Stimulated activated CD8-positive, alpha-beta memory T cell treated with anti-CD3 and anti-CD28 coated beads, Interleukin-7, amount 100 ng/mL, for 1 hour (primary cell): ENCODE measurements at places on chromosomes 5 and 9.

- DNase-seq = no peak
Observed at GRCh38 chr5:137148159-137148558, 351.0 kb downstream of the SPOCK1 start.

DNA sequence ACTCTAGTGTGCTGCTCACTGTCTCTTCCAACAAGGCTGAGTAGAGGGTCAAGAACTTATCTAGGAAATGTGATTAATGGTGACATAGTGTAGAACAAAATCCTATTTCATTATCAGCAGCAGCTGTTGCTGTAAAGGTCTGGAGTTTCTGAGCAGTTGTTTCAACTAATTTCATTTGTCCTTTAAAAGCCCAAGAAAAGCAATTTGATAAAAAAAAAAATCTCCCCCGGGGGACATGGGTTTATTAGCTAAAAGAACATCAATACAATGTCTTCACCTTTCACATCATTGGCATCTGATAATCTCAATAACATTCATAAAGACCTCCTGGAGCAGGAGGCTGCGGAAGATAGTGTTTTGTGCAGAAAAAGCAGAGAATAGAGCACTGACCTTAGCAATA, 468.1 kb downstream of the KCTD16 start:
- DNase-seq = no peak

GRCh38 chr5:2780421-2781171, 29.1 kb upstream of the IRX2 start:
- no peak for DNase-seq

- DNase-seq = no peak
Observed at GRCh38 chr9:80649496-80649895, 1039.9 kb downstream of the TLE1 start.

DNA sequence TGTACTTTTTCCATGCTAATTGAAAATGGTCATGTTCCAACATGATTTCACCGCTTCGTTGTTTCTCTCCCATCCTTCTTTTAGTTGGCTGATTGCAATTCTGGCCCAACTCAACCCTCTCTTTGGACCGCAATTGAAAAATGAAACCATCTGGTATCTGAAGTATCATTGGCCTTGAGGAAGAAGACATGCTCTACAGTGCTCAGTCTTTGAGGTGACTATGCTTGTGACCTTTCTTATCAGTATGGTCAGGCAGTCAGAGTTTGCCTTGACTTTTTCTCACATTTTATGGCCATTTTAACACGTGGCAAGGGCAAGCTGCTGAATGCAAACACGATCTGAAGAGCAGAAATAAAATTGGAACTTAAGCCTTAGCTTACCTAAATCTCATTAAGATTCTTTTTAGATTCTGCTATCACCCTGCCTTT, 36.0 kb upstream of the CREBRF start:
- DNase-seq = no peak

GRCh38 chr5:42583322-42583721, 160.1 kb downstream of the GHR start:
- DNase-seq = no peak

GRCh38 chr5:169114466-169115065, 186.4 kb downstream of the SLIT3 start:
- DNase-seq = no peak

GRCh38 chr5:33857037-33857436, 34.8 kb downstream of the ADAMTS12 start:
- no peak for DNase-seq

- DNase-seq = no peak
Observed at GRCh38 chr5:158264264-158264663, 405.3 kb upstream of the CLINT1 start.

GRCh38 chr9:98009936-98010335, 26.8 kb downstream of the ANP32B start:
- DNase-seq = no peak

DNA sequence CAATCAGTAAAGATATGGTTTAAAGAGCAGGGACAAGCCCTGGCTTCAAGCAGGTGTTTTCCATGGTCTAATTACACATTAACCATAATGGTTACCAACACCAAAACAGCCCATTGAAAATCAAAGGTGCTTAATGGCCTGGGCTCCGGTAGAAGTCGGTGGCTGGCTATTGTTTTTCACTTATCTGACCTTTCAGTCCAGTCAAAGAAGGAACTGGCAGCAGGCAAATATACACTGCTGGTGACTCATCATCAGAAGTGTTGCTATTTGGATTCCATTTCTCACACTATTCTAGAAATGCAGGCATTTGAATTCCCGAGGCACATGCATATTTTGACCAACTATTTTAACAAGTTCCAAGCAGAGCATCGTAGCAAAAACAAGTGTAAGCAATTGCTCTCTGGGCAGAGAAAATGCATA, 26.3 kb upstream of the GABRP start:
- no peak for DNase-seq

DNA sequence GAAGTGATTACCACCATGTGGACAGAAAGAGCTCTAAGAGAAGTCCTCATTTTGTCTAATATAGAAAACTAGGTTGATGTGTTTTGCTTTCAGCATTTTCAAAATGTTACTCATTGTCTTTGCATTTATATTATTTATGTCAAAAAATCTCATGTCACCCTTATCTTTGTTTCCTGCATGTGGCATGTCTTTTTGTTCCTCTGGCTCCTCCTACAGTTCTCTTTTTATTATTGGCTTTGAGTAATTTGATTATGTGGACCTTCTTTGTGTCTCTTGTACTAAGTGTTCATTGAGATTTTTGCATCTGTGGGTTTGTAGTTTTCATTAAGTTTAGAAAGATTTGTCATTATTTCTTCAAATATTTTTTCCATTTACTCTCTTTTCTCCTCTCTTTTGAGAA, 58.8 kb downstream of the GNG10 start:
- no peak for DNase-seq

DNA sequence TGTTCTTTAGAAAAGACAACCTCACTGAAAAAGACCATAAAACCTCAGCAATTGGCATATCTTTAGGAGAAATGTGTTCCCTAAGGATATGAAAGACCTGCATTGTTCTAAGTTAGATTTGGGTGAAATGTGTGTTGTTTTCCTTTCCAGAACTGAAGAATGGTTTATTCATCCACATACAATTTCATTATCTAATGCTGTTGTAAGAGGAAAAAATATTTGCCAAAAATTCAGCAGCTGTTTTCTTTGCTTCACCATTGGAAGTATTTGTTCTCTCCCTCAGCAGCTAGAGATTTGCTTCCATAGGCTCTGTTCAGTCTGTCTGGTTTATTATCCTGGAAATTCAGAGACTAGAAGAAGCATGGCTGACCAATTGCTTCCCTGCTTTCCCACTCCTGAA, 150.9 kb downstream of the ISOC1 start:
- no peak for DNase-seq

DNA sequence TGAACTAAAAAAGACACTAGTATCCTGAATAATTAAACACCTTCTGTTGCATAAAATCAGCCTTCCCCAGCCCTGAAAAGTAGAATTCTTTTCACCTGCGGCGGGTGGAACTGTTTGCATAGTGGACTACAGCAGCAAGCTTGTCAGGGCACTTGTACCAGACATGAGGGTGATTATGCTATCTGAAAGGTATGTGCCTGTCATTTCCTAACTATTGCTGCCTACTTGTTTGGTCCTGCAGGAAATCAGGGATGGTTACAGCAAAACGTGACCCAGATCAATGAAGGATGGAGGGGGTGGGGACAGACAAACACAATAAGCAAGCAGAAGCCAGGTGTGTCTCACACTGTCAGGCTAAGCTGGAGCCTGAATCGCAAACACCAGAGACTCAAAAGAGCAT, 385.6 kb downstream of the MLLT3 start:
- DNase-seq = no peak

- no peak for DNase-seq
Observed at GRCh38 chr5:68229416-68229815, 13.9 kb downstream of the PIK3R1 start.

DNA sequence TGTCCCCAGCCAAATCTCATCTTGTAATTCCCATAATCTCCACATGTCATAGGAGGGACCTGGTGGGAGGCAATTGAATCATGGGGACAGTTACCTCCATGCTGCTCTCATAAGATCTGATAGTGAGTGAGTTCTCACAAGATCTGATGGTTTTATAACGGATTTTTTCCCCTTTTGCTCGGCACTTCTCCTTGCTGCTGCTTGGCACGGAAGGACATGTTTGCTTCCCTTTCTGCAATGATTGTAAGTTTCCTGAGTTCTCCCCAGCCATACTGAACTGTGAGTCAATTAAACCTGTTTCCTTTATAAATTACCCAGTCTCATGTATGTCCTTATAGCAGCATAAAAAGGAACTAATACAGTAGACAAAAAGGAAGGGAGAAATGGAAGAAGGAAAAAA, 76.7 kb upstream of the CCNG1 start:
- no peak for DNase-seq

GRCh38 chr5:68465934-68466551, 250.5 kb downstream of the PIK3R1 start:
- no peak for DNase-seq

DNA sequence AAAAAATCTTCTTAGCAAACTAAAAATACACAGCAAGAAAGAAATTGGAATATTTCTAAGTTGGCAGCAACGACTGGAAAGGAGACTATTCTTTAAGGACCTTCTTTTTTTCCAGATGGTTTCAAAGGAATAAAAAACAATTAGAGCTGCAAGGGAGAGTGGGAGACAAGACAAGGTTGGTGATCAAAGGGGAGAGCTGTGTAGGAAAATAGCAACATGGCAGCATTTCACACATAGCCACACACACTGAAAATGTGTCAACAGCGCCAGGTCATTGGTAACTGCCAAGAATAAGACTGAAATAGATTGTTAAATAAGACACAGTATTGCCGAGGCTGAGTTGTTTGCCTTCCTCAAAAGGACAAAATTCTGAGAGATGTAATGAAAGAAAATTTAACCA, 88.1 kb upstream of the TLE1 start:
- no peak for DNase-seq

DNA sequence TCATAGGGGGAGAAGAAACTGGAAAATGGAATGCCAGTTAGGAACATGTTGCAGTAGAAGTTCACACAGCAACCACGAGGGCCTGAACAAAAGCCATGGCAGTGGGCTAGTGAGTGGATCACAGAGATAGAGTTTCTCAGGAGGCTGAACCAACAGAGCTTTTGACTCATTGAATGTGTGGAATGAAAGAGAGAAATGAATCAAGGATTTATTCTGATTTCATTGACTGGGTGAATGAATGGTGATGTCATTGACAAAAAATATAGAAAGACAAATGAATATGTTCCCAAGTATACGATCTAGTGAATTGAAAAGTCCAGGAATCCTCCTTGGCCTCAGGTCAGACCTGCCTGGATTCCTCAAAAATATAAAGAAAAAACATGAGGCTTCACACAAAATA, 99.2 kb downstream of the ZNF462 start:
- DNase-seq = no peak

- no peak for DNase-seq
Observed at GRCh38 chr5:56908942-56909293, 478 bp upstream of the SETD9 start.

GRCh38 chr9:94656200-94656599, 16.9 kb upstream of the FBP1 start:
- no peak for DNase-seq

GRCh38 chr9:90379771-90380170, 262.9 kb downstream of the DIRAS2 start:
- no peak for DNase-seq

DNA sequence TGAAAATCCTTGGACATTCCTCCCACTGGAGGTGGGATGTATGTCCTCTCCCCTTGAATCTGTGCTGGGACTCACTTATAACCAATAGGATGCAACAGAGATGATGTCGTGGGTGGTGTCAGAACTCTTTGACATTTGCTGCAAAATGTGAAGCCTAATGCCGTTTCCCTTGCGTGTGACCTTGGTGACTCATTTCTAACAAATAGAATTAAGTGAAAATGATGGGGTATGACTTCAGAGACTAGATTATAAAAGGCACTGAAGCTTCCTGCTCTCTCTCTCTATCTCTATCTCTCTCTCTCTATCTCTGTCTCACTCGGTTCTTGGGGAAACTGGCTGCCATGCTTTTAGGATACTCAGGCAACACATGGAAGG, 126.1 kb upstream of the STC2 start:
- DNase-seq = no peak

GRCh38 chr5:1867114-1867814, 15.5 kb downstream of the IRX4 start:
- DNase-seq = no peak

GRCh38 chr9:123376218-123377071, 20.4 kb downstream of the CRB2 start:
- no peak for DNase-seq

GRCh38 chr9:91419222-91420191, 4.1 kb downstream of the NFIL3 start:
- DNase-seq = no peak

- DNase-seq = no peak
Observed at GRCh38 chr5:16489322-16489791, 23.8 kb upstream of the ZNF622 start.

GRCh38 chr9:95061916-95062595, 255.5 kb downstream of the FANCC start:
- no peak for DNase-seq

- no peak for DNase-seq
Observed at GRCh38 chr9:111959468-111960359, 63.1 kb downstream of the UGCG start.

DNA sequence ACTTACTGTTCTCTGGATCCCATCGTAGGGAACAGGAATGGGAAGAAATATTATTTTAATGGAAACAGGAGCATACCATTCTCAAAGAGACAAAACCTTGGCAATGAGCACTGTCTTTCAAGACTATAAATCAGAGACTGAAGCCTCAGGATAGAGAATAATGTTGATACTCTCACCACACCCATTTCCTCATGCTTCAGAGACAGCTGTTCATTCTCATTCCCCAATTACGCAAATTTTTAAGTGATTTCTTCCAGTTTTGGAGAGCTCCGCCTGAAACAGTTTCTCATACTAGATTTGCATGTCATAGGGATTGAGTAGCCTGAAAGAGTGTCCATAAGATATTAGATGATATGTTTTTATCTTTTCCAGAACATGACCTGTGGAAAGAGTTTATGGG, 290.5 kb upstream of the RASA1 start:
- DNase-seq = no peak

DNA sequence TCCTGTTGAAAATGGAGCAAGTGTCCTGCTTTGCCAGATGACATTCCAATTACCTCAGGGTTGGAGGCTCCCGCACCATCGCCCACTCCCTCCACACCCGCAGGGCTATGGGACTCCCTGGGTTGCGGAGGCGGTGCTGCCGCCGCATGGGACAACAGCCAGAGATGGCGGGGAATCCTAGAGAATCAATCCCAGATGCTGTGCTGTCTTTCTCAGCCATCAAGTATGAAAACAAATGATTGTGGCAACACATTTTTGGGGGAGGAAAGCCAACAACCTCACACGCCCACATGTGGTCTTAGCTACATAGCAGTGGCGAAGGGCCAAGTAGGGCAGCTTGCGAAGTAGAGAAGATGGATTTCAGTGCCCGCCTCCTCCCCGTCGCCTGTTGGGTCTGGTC, 46.7 kb downstream of the IL31RA start:
- no peak for DNase-seq

GRCh38 chr9:92600462-92601261, 64.9 kb upstream of the ECM2 start:
- no peak for DNase-seq

- no peak for DNase-seq
Observed at GRCh38 chr9:87197349-87198130, 250.2 kb upstream of the GAS1 start.

- no peak for DNase-seq
Observed at GRCh38 chr9:126123927-126124326, 202.7 kb upstream of the MVB12B start.

- no peak for DNase-seq
Observed at GRCh38 chr5:60997721-60998120, 52.7 kb downstream of the NDUFAF2 start.
